ENCODE measurements at places on chromosomes 4 and X.

DNA sequence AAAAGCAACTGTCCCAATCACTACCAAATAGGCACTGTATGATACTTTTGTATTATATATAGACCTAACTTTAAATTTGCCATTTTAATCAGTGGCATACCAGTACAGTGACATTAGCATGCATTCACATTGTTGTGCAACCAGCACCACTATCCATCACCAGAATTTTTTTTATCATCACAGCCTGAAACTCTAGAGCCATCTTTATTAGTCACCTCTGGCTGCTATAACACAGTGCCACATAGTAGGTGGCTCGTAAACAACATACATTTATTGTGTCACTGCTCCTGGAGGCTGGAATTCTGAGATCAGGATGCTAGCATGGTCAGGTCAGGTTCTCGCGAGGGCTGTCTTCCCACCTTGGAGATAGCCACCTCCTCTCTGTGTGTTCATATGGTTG lies 188.4 kb upstream of the GALNT7 start:
- H3K36me3 ChIP-seq: no peaks in the 10 kb centered on the region
- H3K27me3 ChIP-seq: no peaks in the 10 kb centered on the region
- H3K4me3 ChIP-seq: no peak overlapping the region
- DNase-seq: no peak
- no peak overlapping the region for H3K27ac ChIP-seq

- no peaks in the 10 kb centered on the region for H3K4me1 ChIP-seq
- H3K27ac ChIP-seq: no peak overlapping the region
- no peaks in the 10 kb centered on the region for H3K27me3 ChIP-seq
- no peak for DNase-seq
- H3K4me3 ChIP-seq: no peak overlapping the region
These were observed 47.1 kb upstream of the CLNK start for GRCh38 chr4:10731690-10732089.

DNA sequence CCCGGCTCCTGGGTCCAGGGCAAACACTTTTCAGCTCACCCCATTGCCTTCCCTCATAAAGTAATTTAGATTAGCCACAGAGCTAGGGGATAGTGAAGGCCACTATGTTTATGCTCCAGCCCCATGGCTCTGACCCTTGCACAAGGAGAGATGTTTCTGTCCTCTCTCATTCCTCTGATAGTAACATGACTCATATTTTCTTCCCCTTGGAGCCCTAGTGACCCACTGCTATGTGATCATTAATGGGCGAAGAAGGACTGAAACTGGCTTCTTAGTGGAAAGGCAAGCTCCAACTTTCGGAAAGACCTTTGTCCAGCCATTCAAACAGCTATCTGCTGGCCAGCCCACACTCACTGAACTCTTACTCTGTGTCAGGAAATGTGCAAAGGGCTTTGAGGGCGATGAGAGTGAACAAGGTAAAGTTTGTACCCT lies 12.3 kb downstream of the CLDN2 start:
- H3K27me3 ChIP-seq: peaks cover 4% of the 10 kb centered on the region
- peak overlapping the region; percentile 49 for H3K27ac ChIP-seq
- H3K36me3 ChIP-seq: no peaks in the 10 kb centered on the region

DNA sequence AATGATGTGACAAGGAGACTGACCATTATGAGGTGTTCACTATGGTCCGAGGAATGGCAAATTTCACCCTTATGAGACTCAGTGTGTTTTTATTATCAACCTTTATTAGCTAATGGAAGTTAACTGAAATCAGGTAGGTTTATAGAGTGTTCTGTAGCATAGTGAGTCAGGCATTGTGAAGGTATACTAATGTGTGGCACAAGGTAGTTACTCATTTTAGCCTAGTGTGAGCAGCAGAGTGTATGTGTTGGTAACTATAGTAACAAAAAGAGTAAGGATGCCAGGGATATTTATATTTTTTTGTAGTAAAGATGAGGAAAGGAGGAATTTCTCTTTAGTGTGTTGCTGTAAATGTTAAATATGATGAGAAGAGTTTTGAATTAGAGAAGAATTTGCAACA lies 12.0 kb downstream of the PDLIM5 start:
- H3K4me1 ChIP-seq: peaks cover 19% of the 10 kb centered on the region
- no peak overlapping the region for H3K27ac ChIP-seq
- no peak for DNase-seq
- H3K36me3 ChIP-seq: no peaks in the 10 kb centered on the region
- H3K4me3 ChIP-seq: no peak overlapping the region

DNA sequence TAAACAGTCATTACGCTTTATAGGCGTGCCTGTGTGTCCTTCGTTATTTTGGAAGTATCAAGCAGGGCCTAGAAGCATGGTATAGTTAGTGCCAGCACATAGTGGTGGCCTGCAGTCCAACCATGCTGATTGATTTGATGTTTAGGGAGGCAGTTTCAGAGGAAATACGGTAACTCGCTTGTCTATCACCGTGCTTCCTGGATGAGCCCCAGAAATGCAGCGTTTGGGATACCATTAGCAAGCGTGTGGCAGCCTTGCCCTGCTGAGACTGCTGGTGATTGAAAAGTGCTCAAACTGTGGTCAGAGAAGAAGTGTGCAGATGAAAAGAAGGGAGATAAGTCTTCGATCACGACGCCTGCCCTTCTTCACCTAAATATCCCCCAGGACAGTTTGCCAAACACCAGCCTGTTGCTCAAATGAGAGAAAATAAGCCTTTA lies 158.4 kb downstream of the CHIC2 start:
- peaks cover 3% of the 10 kb centered on the region for H3K4me1 ChIP-seq
- H3K4me3 ChIP-seq: no peak overlapping the region
- H3K36me3 ChIP-seq: no peaks in the 10 kb centered on the region
- peak overlapping the region; percentile 61 for H3K27ac ChIP-seq
- peaks cover 38% of the 10 kb centered on the region for H3K27me3 ChIP-seq

- no peaks in the 10 kb centered on the region for H3K36me3 ChIP-seq
- no peak overlapping the region for H3K27ac ChIP-seq
- no peaks in the 10 kb centered on the region for H3K4me1 ChIP-seq
- H3K27me3 ChIP-seq: no peaks in the 10 kb centered on the region
- DNase-seq: no peak
These were observed 40.1 kb upstream of the KLHL8 start for GRCh38 chr4:87260477-87260876.

- no peak overlapping the region for H3K4me3 ChIP-seq
- no peaks in the 10 kb centered on the region for H3K27me3 ChIP-seq
- H3K36me3 ChIP-seq: no peaks in the 10 kb centered on the region
These were observed 7.2 kb downstream of the ARHGAP24 start for GRCh38 chr4:85482010-85482738.

GRCh38 chrX:153782313-153782712 lies 1.5 kb downstream of the SRPK3 start:
- no peaks in the 10 kb centered on the region for H3K27me3 ChIP-seq
- peaks cover 3% of the 10 kb centered on the region for H3K4me1 ChIP-seq
- no peaks in the 10 kb centered on the region for H3K36me3 ChIP-seq

DNA sequence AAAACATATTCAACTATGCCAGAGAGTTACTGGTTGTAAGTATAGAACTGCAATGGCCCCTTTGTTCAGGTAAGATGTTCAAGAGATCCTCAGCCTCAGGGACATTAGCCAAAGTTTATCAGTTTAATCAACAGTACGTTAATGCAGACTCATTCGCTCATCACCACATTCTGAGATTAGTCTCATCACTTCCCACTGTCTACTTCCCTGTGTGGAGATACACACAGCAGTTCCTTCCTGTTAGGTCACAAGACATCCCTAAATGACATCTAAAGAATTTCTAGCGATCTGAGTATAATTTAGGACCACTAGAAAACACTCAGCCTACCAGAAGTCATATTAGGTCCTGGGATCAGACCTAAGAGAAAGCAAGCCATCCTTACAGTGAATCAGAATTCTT lies 10.4 kb downstream of the SLC10A7 start:
- no peak for DNase-seq
- peaks cover 8% of the 10 kb centered on the region for H3K36me3 ChIP-seq

- no peaks in the 10 kb centered on the region for H3K27me3 ChIP-seq
- no peaks in the 10 kb centered on the region for H3K36me3 ChIP-seq
- no peak for DNase-seq
These were observed 735.8 kb upstream of the ATOH1 start for GRCh38 chr4:93092765-93093164.

DNA sequence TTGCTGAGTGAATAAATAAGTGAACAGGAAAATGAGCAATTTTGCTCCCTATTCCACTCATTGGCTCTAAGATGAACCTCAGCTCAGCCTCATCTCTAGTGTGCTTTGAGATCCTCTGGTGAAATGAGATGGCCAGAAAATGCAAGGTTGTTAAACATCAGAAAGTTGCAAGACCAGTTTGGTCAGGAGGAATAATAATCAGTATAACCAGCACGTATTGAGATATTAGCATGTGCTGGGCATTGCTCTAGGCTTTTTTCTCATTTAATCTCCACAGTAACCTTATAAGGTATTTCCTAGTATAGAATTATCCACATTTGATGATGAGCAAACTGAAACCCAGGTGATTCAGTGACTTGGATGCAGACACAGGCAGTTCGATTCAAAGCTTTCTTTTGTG lies 110.5 kb upstream of the PAK3 start:
- H3K27ac ChIP-seq: no peak overlapping the region
- H3K4me3 ChIP-seq: no peak overlapping the region
- no peaks in the 10 kb centered on the region for H3K4me1 ChIP-seq
- DNase-seq: no peak
- H3K27me3 ChIP-seq: peaks cover 17% of the 10 kb centered on the region
- no peaks in the 10 kb centered on the region for H3K36me3 ChIP-seq

- H3K36me3 ChIP-seq: no peaks in the 10 kb centered on the region
- no peaks in the 10 kb centered on the region for H3K27me3 ChIP-seq
These were observed 252.9 kb upstream of the KLF3 start for GRCh38 chr4:38411092-38411491.

GRCh38 chr4:55092504-55092903 lies 32.9 kb downstream of the KDR start:
- no peaks in the 10 kb centered on the region for H3K27me3 ChIP-seq
- H3K4me1 ChIP-seq: no peaks in the 10 kb centered on the region
- no peaks in the 10 kb centered on the region for H3K36me3 ChIP-seq
- H3K4me3 ChIP-seq: no peak overlapping the region

DNA sequence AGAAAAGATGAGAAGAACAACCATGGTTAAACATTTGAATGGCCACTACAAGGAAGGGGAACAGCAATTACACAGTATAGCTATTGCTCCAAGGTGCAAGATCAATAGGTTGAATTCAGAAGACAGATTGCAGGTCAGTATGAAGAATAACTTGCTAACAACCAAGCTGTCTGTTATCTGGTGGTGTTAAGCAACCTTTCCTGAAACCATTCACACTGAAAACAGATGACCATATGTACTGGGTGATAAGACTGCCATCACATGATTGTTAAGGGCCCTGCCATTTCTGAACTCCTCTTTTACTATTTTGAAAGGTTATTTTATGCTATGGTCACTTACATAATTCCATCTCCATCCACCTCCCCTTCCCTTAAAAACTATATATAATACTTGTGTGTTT lies 6.8 kb downstream of the GABRA3 start:
- no peaks in the 10 kb centered on the region for H3K27me3 ChIP-seq
- H3K36me3 ChIP-seq: no peaks in the 10 kb centered on the region
- H3K27ac ChIP-seq: no peak overlapping the region
- no peak for DNase-seq

DNA sequence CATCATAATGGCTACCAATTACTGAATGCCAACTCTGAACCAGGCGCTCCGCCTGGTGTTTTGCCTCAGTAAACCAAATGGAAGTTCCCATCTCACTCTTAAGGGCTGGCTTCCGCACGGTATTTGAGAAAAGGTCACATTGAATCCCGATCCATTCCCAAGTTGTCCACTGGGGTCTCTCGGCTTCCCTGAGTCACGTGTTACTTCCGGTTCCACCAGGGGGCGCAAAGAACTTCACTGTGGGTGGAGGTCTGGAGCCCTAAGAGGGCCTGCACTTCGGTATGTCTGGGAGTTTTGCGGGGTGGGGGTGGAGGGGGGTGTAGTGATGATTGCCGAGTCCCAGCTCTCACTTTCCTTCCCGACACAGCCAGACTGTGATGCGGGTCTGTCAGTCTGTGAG lies 13.4 kb upstream of the NHS start:
- H3K27me3 ChIP-seq: peaks cover 11% of the 10 kb centered on the region
- peak; percentile 9 for DNase-seq
- no peaks in the 10 kb centered on the region for H3K4me1 ChIP-seq
- no peak overlapping the region for H3K4me3 ChIP-seq
- H3K27ac ChIP-seq: no peak overlapping the region

GRCh38 chr4:188160406-188160805 lies 21.2 kb downstream of the TRIML1 start:
- H3K4me1 ChIP-seq: no peaks in the 10 kb centered on the region
- no peak for DNase-seq
- no peaks in the 10 kb centered on the region for H3K27me3 ChIP-seq
- no peak overlapping the region for H3K4me3 ChIP-seq
- no peak overlapping the region for H3K27ac ChIP-seq

GRCh38 chrX:109875831-109876230 lies 127.1 kb upstream of the TMEM164 start:
- H3K27ac ChIP-seq: no peak overlapping the region
- H3K4me1 ChIP-seq: no peaks in the 10 kb centered on the region
- H3K27me3 ChIP-seq: peaks cover 32% of the 10 kb centered on the region
- H3K36me3 ChIP-seq: no peaks in the 10 kb centered on the region

DNA sequence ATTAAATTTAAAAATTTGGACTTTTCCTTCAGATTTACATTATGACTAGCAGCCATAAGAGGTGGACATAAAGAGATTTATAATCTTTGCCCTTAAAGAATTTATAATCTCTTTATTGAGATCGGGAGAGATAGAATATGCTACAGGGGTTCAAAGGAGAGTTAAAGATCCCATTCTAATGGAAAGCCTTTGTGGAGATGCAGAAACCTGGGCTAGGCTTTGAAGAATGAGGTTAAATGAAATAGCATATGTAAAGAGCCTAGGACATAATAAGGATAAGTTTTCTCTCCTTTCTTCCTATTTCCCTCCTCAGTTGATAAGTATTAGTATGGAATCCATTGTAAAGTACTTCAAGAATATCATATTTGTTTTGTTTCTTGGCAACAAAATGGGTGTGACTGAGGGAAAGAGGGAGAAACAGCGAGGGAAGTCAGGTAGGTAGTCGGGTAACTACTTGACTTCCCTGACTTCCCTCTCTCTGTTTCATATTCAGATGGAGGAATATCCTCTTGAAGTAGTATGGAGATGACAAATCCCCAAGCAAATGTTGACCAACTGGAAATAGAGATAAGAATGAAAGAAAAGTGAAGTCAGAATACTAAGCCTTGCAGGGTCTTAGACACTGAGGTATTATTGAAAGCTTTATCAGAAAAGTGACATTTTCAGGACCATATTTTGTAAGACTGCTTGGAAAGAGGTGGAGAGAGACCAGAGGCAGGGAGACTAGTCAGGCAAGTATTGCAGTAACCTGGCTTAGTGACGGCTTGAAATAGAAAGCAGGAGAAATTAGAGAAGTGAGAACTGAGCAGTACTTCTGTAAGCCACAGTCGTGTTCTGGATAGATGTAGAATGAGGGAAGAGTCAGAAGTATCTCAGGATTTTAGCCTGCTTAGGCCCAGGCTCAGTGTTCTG lies 82.9 kb downstream of the PDLIM5 start:
- H3K27me3 ChIP-seq: no peaks in the 10 kb centered on the region
- no peak for DNase-seq
- peaks cover 9% of the 10 kb centered on the region for H3K4me1 ChIP-seq

- H3K27me3 ChIP-seq: no peaks in the 10 kb centered on the region
- no peak for DNase-seq
- H3K36me3 ChIP-seq: no peaks in the 10 kb centered on the region
- H3K4me3 ChIP-seq: no peak overlapping the region
- H3K4me1 ChIP-seq: no peaks in the 10 kb centered on the region
These were observed 140.1 kb downstream of the SPANXN4 start for GRCh38 chrX:143165778-143166177.

- peaks cover 12% of the 10 kb centered on the region for H3K4me1 ChIP-seq
- H3K4me3 ChIP-seq: no peak overlapping the region
- DNase-seq: no peak
- H3K27ac ChIP-seq: no peak overlapping the region
- H3K36me3 ChIP-seq: no peaks in the 10 kb centered on the region
These were observed 97.4 kb downstream of the RASL11B start for GRCh38 chr4:52959541-52959940.
